ENCODE measurements at places on chromosomes 5 and 9.

GRCh38 chr5:5037674-5038073 is 102.5 kb upstream of the ADAMTS16 start:
- no peak for DNase-seq

- DNase-seq, result no peak
These were observed 60.0 kb downstream of the DROSHA start for GRCh38 chr5:31471916-31472315.

DNA sequence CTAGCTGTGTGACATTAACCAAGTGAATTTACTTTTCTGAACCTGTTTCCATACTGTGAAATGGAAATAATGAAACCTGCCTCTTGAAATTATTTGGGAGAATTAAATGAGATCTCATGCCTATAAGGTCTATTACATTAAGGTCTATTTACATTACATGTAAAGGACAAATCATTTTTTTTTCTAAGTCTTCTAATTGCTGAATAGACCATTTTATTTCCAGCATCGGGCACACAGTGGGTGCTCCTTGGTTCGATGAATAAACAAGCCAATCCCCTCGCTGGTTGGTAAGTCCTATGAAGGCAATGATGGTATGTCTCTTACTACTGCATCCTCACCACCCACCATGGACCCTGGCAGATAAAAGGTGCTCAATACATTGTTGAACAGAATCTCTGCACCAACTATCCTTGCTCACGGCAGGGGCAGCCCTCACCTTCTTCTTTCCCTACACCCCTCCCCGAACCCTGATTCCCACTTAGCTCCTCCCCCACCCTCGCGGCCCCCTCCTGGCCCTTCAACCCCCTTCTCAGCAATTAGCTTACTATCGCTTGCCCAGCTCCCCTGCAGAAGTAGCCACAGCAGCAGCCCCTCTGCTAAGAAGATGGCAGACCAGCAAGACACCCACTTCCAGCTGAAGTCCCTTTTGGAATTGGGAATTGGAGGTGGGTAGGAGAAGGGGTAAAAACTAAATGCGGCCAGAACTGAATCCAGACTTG is 3.0 kb downstream of the PCDH1 start:
- DNase-seq, result no peak

DNA sequence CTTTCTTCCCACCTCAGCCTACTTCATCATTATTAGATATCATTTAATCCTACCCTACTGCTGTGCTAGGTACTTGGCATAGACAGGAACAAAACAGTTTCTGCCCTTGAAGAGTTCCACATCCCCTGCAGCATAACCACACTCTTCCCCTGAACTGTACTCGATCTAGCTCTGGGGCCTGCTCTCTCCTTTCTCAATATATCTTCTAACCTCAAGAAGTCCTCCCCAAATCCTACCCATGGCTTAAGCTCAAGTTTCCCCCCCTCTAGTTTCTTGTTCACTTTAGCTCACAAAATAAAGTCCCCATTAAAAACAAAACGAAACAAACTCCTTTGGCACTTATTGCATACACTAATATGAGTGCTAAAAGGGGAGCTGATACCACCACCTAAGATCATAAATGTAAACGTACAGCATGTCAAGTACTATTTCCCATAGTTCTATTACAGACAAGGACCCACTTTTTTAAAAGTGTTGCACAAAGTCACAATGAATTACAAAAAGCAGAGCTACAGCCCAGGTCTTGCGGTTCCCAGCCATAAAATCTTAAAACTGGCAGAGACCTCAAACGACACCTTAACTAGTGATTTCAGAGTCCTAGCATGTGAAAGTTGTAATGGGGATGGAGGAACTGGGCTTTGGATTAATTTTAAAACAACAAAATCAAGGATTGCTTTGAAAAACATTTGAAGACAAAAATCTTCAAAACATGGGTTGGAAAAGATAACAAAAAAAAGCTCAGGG is 80.7 kb downstream of the PTPDC1 start:
- no peak for DNase-seq

DNA sequence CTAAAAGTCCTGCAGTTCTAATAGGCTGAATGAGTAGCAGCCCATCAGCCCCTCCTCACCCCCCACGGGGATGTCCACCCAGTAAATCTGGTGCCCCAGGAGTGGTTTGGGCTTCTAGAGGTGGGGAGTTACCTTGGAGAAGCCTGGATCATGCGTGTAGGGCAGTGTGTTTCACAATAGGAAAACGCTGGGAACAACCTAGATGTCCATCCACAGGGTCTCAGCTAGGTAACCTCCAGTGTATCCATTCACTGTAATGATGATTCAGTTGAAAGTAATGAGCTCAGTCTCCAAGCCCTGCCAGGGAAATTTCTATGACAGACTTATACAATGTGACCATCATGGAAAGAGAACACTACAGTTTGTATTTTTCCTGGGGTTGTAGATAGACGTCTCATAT is 51.8 kb downstream of the NDST1 start:
- no peak for DNase-seq

DNA sequence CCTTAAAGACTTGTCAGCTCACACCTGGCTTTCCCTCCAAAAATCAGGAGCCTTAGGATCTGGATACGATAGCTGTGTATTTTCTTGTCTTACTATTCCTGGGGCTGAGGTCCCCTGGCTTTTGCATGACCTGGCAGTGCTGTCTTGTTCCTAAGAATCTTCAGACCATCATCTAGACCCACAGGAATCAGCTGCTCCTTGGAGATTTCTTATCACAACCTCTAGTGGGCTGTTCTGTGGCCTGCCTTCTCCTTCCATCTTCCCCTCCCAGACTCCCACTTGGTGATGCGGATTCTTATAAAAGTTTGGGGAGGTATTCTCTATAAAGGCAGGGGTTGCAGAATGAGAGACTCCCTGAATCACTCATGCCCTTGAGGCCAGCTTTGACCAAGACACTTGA is 21.4 kb downstream of the LCP2 start:
- no peak for DNase-seq

- DNase-seq, result no peak
These were observed 87.0 kb downstream of the FEM1C start for GRCh38 chr5:115457571-115457970.
